ENCODE measurements at places on chromosomes 12 and 14. TPM values are rescaled to one million over a fixed set of nuclear protein-coding genes. Genes with fewer than 3 reads are reported as not detected.

RHOF gene
- total RNA-seq: 9.9 TPM

PSMB11 gene
- total RNA-seq: not detected

COQ10A gene
- 14.9 TPM for total RNA-seq

ACOT4 gene
- 0.57 TPM for total RNA-seq

ZDHHC22 gene
- not detected for total RNA-seq

CHURC1 gene
- 26.6 TPM for total RNA-seq

IL31 gene
- total RNA-seq: not detected

CACNA1C gene
- 3.6 TPM for total RNA-seq

ESPL1 gene
- total RNA-seq: 19.0 TPM

ALDH2 gene
- total RNA-seq: 98.5 TPM

ADAMTS20 gene
- total RNA-seq: not detected

CCDC175 gene
- not detected for total RNA-seq

GLT1D1 gene
- not detected for total RNA-seq

REP15 gene
- 2.0 TPM for total RNA-seq

FBXW8 gene
- 30.8 TPM for total RNA-seq

COCH gene
- total RNA-seq: 4.0 TPM

PLEKHD1 gene
- not detected for total RNA-seq

ITGA7 gene
- 0.14 TPM for total RNA-seq

GUCY2C gene
- total RNA-seq: not detected

MYL2 gene
- not detected for total RNA-seq

FAR2 gene
- total RNA-seq: 3.7 TPM

PGF gene
- 2.4 TPM for total RNA-seq

MMP17 gene
- 21.2 TPM for total RNA-seq

AICDA gene
- not detected for total RNA-seq

KLRB1 gene
- not detected for total RNA-seq

GPRC5D gene
- total RNA-seq: not detected

FKBP4 gene
- total RNA-seq: 25.8 TPM

SCNN1A gene
- 0.57 TPM for total RNA-seq

KRT86 gene
- not detected for total RNA-seq

EXOC3L4 gene
- 2.4 TPM for total RNA-seq

SLC7A8 gene
- 1.1 TPM for total RNA-seq

FITM1 gene
- not detected for total RNA-seq

ADGRD1 gene
- not detected for total RNA-seq

TESPA1 gene
- total RNA-seq: not detected

ADSS1 gene
- total RNA-seq: 0.43 TPM

GDF3 gene
- total RNA-seq: not detected

SYCP3 gene
- under 0.01 TPM for total RNA-seq

SALL2 gene
- total RNA-seq: 1.6 TPM

MON2 gene
- total RNA-seq: 62.0 TPM

BDKRB1 gene
- 46.7 TPM for total RNA-seq

CATSPERB gene
- not detected for total RNA-seq

Measured in placental pericyte (primary cell).